ENCODE measurements at places on chromosomes 4 and X.

DNA sequence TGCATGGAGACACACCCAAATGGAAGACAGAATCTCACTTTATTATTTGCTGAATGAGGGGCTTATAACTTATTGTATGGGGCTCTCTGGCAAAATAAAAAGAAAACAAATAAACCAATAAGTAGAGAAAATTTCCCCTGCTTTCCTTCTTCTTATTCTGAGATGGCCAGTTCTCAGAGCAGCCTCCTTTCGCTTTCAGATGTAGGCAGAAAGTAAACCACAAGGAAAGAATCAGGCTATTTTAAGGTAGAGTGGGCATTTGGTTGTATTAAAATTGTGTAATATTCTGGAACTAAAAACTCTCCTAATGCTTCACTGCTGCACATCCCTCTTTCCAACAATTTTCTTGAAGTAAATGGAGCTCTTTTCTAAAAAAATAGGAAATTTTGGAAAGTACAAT lies 241.8 kb downstream of the GALNTL6 start:
- DNase-seq, result no peak

GRCh38 chr4:48109413-48110263 lies 24.4 kb downstream of the TXK start:
- DNase-seq, result peak; percentile 21

DNA sequence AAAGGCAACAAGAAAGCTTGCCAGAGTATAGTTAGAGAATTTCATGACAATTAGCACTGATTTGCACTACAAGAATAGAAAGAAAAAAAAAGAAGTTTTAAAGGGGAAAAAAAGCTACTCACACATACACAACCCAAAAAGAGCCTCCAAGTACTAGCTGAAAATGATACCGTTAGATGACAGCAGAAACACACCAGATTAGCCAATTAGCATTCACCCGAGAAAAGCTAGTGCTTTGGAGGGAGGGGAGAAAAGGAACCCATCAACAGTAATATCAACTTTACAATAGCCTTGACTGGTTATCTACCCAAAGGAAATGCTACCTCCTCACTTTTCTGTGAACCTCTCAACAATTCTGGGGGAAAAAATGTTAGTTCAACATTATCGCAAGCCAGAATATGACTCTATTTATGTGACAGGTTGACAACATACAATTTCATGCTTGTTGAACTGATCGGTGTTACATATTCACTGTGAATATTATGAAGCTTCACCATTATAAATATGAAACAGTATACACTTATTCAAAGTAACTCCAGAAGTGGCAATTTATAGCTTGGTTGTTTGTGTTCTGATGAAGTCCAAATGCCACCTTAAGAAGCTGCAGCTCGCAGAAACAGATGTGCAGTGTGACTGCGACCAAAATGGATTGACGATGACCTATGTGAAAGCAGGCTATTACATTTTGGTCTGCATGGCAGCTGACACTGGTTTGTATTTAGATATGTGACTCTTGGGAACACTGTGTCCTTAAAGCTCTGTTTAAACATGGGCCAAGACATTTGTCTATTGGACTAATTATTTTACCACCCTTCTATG lies 15.9 kb downstream of the PPARGC1A start:
- DNase-seq, result no peak

GRCh38 chr4:104941661-104942062 lies 205.0 kb upstream of the TET2 start:
- DNase-seq, result no peak

DNA sequence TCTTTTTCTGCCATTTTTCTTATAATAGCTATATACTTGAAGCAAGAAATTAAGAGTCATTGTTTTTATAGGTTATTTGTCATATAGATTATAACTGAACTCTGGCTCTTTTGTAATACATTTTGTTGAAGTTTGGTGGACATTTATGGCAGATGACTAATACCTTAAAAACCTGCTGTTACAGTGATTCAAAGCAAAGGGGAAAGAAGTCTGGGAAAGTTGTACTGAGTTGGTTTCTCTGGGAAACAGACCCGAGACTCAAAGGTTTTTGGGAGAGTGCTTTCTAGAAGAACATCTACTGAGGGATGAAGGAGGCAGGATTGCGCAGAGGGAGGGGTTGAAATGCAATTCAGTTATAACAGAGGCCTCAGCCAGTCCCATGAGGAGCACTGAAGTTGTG lies 35.9 kb downstream of the NAP1L5 start:
- DNase-seq, result no peak

- DNase-seq, result no peak
Observed at GRCh38 chrX:30278365-30278764, 30.8 kb downstream of the NR0B1 start.

DNA sequence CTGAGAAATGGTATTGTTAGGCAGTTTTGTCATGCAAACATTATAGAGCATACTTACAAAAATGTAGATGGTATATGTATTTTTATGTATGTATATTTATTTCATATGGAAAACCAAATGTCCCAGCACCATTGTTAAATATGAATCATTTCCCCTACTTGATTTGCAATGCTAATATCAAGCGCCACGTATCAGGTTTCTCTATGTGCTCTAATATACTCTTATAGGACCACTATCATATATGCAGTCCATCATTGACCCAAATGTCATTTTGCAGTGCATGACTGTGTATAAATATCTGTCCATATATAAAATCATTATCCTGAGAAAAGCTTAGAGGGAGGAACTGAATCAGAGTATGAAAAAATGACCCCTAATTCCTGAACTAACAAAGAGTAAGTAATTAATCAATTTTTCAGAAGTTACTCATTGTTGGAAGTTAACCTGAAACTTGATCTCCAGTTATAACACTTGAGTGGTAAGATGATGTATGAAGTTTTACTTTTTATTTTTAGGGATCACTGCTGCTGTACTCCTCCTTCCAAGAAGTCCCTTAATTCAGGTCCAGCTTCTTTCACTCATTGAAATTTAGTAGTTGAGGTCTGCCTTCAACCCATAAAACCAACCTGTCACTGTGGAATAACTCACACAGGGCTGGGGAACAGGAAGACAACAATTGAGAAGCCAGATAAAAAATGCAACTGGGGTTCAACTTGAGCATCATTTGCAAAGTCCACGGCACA lies 134.8 kb upstream of the LDB2 start:
- DNase-seq, result no peak

DNA sequence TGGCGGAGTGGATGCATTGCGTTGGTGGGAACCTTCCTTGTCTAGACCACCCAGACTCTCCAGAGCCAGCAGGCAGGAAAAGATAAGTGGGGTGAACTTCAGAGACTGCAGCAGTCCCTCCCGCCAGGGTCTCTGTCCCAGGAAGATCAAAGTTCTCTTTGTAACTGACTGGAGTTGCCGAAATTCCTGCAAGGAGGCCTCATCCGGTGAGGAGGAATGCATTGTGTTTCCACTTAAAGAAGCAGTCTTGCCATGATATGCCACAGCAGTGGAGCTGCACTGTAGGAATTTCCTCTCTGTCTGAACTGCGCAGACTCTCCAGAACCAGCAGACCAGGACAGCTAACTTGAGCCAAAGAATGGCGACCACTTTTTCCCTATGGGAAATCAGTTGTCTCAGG lies 1190.4 kb downstream of the TECRL start:
- DNase-seq, result no peak

DNA sequence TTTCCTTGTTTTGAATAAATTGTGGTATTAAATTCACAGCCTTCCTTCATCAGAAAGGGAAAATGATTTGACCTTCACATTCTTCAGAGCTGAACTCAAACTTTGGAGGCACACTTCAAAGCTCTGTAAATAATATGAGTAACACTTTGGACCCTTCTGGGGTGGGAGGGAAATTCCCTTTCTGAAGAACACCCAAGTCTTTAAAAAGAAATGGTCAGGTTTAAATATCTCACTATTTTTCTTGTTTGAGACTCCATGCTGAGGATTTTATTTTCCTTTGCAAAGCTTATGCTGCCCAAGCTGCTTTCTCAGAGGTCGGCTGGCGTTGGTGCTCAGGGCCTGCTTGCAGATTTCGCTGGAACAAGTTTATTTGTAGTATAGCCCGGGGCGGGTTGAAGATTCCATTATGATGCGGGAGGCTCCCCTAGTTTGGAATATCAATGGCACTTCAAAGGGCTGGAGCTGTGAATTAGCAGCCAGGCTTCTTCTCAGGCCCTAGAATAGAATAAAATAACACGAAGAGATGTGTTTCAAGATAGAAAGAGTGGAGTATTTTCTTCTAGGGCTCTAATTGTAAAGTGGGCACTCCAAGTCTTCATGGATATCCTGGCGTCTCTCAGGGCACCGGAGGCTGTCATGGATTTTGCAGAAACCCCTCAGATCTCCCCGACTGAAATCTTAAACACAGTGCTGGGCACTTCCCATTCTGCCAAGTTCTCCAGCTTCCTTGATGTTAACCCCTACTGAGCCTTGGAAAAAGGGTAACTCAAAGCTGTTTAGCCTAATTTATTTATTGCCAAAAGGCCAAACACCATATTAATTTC lies 315.6 kb downstream of the GPAT3 start:
- DNase-seq, result no peak

DNA sequence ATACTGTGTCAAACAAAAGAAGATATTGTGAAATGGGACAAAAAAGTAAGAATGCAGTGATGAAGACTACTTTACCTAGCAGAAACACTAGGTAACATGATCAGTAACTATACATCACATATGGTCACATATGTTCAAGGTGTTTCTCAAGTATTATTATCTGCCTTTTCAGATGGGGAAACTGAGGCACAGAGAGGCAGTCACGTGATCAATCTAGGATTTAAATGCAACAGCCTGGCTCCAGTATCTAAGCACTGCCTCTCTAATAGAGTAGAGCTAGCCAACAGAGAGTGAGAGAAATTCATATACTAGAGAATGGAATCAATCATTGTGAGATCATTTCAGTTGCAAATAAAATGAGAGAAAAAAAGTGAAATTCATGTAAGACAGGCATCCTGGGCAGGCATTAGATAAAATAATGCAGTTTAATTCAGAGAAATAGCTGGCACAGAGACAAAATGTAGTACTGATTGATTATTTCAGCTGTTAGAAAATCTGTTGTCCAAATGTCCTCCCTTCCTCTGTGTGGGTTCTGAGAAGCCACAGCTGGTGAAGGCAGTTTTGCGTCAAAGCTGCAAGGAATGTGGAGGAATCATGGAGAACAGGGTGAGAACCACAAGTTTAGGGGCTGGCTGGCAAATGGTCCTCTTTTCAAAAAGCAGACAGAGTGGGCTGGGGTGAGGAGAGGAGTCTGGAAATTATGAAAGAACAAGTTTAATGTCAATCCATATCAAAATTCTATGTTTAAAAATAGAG lies 26.0 kb downstream of the SMIM43 start:
- DNase-seq, result no peak

DNA sequence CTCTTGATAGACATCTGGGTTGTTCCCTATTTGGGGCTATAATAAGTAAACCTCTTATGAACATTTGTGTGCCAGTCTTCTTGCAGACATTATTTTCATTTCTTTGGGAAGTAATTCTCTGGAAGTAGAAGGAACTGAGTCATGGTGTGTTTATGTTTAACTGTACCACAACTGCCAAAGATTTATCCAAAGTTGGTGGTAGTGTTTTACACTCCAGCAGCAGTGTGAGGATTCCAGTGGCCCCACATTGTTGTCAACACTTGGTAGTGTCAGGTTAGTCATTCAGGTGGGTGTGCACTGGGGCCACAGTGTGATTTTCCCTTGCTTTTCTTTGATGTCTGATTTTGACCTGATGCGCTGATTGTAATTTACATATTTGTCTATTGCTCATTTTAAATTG lies 5.0 kb upstream of the UVSSA start:
- no peak for DNase-seq

All from HuH-7.5 (cell line).